ENCODE measurements at places on chromosomes 12 and 14.

DNA sequence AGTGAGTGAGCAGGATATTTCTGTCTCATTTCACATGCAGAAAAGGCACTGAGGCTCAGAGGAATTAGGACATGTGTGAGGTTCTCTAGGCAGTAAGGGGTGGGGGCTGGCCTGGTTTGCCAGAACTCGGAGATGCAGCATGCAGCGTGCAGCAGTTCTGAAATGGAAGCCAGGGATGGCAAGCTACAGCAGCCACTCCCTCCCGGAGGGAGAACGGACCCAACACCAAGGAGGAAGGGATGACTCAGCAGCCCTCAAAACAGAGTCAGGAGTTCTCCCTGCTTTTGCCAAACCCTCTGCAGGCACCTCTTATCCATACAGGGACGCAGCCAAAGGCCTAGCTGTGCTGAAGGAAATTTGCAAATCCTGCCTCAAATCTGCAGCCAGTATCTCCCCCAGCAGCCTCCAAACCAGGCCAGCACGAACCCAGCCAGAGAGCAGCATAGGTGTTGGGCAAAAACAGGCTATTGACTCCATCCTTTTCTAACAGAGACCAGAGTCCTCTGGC is 10.3 kb upstream of the SERPINA3 start:
- no peak for DNase-seq

DNA sequence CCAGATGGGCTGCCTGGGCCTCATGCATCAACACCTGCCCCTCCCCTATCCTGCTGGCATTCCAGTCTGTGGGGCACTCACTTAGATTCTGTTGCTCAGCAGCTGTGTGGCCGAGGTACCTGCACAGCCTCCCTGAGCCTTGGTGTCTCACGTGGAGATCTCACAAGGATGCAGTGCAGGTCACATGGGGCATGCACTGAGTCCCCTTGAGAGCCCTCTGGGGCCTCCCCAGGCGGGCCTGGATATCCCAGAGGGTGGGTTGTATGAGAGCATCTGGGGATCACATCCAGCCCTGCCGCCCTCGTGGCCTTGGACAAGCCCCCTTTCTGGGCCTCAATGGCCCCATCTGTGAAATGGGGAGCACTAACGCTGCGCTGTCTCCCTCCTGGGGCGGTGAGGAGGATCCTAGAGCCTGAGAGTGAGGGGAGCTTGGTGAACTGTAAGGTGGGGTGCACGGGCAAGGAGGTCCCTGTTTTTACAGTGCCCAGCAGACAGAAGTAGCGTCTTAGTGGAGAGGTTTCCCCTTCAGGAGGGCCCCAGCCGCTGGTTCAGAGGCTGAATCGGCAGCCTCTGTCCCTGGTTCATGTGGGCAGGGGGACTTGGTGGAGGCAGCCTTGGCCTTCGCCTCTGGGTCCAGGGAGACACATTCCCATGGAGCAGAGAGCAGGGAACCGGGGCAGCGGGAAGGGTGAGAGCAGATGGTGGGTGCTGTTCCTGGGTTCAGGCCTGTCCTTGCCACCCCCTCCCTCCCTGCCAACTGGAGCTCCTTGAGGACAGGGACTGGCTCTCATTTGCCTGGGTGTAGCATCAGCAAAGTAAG is 791 bp upstream of the SLC25A47 start:
- DNase-seq, result no peak

GRCh38 chr12:123397400-123397799 is 13.5 kb downstream of the KMT5A start:
- no peak for DNase-seq

DNA sequence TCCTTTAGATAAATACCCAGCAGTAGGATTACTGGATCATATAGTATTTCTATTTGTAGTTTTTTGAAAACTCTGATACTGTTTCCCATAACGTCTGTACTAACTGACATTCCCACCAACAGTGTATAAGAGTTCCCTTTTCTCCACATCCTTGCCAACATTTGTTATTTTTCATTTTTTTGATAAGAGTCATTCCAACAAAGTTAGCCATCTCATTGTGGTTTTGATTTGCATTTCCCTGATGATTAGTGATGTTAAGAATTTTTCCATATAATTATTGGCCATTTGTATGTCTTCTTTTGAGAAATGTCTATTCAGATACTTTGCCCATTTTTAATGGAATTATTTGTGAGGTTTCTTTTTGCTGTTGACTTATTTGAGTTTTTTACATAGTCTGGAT is 486.0 kb downstream of the FLRT2 start:
- DNase-seq, result no peak

- DNase-seq, result no peak
These were observed 8.0 kb upstream of the TXNRD1 start for GRCh38 chr12:104207416-104208205.

GRCh38 chr12:116492703-116493324 is 66.4 kb upstream of the MAP1LC3B2 start:
- peak; percentile 2 for DNase-seq

- no peak for DNase-seq
These were observed 142.2 kb downstream of the BMP4 start for GRCh38 chr14:53814392-53814791.

- DNase-seq, result no peak
These were observed 10.2 kb downstream of the KITLG start for GRCh38 chr12:88570103-88570502.

DNA sequence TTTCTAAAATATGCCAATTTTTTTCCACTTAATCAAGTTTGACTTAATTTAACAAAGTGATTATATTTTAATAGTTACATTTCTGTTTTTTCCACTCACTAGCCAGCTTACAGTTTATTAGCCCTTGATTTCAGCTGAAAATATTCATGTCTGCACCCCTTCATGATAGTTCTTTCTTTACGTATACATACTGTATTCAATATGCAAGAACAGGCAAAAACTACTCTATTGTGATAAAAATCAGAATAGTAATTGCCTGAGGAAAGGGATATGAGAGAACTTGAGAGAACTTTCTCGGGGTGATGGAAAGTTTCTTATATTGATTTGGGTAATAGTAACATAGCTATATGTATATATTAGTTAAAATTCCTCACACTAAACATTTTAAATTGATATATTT is 17.4 kb upstream of the PSMA6 start:
- no peak for DNase-seq

GRCh38 chr12:16606201-16606849 is 363 bp upstream of the LMO3 start:
- DNase-seq, result no peak

- peak; percentile 66 for DNase-seq
These were observed 15.8 kb upstream of the KRAS start for GRCh38 chr12:25266497-25266896.

DNA sequence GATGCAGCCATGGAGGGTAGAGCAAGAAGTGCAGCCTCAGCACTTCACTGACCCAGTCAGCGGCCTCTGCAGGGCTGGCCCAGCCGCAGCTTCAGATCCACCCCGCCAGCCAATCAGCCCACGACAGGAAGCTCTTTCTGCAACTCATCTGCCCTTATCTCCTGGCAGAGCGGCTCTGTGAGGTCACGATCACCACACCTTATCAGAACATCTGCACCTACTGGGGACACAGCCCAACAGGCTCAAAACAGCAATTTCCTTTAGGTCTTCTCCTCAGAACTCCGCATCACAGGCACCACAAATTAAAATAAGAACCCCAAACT is 287.3 kb downstream of the BCL11B start:
- DNase-seq, result no peak

- no peak for DNase-seq
These were observed 24.1 kb downstream of the FGF23 start for GRCh38 chr12:4355156-4356040.

- DNase-seq, result no peak
These were observed 122.1 kb upstream of the PTPRB start for GRCh38 chr12:70759161-70759918.

DNA sequence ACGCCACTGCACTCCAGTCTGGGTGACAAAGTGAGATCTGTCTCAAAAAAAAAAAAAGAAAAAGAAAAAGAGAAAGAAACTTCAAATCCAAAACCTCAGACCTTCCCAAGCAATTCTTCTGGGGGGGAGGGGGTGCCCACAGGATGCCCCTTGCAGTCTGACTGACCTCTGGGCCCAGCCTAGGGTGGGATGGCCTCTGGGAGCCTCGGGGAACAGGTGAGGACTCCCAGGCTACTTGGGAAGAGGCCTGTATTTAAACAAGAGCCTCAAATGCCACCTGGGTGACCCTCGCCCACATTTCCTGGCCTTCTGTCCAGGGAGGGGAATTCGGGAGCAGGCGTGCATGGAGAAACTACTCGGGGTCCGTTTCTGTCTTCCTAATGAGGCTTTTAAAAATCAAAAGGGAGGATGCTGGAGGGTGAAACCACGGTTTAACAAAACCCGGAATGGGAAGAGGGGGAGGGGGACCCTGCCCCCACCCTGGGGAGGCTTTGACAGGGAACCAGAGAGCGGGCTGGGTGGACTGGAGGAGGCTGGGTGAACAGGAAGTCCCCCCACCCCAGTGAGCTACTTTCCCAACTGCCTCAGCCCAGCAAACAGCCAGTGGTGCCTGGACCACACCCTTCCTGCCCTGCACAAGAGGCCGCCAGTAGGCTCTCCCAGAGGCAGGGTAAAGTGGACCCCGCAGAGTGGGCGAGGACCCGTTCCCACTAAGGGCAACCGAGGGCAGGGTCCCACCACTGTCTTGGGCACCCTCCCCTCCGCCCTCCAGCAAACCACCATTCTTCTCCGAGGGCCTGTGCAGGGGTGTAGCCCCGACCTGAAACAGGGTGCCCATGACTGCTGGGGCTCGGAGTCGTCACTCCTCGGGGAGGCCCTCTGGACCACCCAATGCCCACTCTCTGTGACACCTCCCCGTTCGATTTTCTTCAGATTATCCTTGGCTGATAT is 1.5 kb upstream of the FBRSL1 start:
- DNase-seq, result no peak

- DNase-seq, result no peak
These were observed 80.6 kb downstream of the PRKAB1 start for GRCh38 chr12:119748497-119748896.

DNA sequence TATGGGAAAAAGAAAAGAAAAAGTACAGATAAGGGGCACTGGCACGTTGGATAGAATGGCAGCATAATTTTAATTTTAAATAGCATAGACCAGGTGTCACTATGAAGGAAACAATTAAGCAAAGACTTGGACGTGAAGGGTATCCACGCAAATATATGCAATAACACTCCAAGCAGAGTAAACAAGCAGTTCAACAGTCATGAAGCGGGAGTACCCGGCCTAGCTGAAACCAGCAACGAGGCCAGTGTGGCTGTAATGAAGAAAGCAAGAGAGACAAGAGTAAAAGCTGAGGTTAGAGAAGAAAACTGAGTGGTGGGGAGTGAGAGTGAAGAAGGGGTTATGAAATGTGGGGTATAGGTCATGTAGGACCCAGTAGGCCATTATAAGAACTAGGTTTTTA is 85.4 kb downstream of the BCL2L14 start:
- DNase-seq, result no peak

DNA sequence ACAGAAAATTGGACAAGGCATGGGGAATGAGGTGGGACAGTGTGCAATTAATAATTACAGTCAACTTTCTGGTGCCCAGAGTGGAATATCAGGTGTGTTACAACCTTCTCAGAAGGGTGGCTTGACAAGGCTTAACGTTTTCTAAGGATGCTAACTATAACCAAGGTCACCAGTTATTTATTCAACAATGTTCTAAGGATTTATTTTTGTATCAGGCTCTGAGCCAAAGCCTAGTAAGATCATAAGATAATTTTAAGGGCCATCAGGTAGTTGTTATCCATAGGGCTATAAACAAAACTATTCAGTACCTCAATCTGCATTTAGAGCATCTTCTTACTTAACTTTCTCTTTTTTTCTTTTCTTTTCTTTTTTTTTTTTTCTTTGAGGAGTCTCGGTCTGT is 134.0 kb downstream of the TMTC1 start:
- no peak for DNase-seq

DNA sequence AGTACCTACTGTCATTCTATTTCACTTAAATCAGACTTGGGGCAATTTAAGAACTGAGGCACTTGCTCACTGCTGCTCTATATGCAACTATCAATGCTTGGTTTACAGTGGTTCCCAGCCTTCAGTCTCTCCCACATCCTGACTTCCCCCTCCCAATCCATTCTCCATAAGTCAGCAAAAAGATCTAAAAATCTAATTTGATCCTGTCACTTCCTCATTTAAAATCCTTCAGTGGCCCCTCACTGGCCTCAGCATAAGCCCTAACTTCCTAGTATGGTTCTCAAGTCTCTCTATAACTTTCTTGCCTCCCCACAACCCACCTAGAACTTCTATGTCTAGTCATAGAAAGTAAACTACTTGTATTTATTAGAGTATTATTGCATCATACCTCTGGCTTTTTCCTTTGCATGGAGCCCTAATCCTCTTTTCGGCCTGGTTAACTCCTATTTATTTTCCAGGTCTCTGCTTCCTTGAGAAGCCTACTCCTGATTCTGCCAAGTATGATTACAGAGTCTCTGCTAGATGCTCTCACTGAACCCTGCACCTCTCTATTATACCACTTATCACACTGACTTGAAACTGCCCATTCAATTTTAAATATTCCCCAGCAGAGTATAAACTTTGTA is 130.6 kb downstream of the RALGAPA1 start:
- DNase-seq, result no peak

GRCh38 chr14:53054457-53054856 is 98.7 kb downstream of the DDHD1 start:
- no peak for DNase-seq

GRCh38 chr12:93622485-93622884 is 50.0 kb downstream of the SOCS2 start:
- DNase-seq, result no peak

DNA sequence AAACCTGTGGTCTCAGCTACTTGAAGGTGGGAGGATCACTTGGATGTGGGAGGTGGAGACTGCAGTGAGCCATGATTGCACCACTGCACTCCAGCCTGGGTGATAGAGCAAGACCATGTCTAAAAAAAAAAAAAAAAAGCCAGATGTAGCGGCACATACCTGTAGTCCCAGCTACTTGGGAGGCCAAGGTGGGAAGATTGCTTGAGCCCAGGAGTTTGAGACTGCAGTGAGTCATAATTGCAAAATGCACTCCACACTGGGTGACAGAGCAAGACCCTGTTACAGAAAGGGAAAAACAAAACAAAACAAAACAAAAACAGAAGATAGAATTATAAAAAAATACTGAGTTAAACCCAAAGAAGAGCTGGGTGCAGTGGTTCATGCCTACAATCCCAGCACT is 29.1 kb upstream of the APOF start:
- DNase-seq, result no peak

DNA sequence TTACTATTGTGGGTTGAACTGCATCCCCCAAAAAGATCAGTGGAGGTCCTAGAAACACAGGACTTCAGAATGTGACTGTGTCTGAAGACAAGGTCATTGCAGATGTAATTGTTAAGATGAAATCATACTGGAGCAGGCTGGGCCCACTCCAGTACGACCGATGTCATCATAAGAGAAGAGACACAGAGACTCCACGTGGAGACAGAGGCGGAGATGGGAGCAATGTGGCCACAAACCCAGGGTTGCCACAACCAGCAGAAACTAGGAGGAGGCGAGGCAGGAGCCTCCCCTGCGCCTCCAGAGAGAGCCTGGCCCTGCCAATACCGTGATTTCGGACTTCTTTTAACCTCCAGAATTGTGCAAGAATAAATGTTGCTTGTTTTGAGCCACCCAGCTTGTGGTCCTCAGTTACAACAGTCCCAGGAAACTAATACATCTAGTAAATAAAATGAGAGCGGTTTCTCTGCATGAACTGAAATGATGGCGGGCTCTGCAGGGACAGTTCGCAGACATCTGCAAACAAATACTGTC is 25.7 kb upstream of the FZD10 start:
- no peak for DNase-seq

GRCh38 chr12:80234667-80235066 is 135.3 kb downstream of the OTOGL start:
- peak; percentile 9 for DNase-seq

GRCh38 chr14:92801917-92802316 is 7.8 kb downstream of the GOLGA5 start:
- no peak for DNase-seq

- DNase-seq, result no peak
These were observed 718 bp upstream of the JDP2 start for GRCh38 chr14:75427126-75427481.

Data from HS-27A (cell line).